GDM1 (cell line): ENCODE measurements at places on chromosomes 5 and 9.

DNA sequence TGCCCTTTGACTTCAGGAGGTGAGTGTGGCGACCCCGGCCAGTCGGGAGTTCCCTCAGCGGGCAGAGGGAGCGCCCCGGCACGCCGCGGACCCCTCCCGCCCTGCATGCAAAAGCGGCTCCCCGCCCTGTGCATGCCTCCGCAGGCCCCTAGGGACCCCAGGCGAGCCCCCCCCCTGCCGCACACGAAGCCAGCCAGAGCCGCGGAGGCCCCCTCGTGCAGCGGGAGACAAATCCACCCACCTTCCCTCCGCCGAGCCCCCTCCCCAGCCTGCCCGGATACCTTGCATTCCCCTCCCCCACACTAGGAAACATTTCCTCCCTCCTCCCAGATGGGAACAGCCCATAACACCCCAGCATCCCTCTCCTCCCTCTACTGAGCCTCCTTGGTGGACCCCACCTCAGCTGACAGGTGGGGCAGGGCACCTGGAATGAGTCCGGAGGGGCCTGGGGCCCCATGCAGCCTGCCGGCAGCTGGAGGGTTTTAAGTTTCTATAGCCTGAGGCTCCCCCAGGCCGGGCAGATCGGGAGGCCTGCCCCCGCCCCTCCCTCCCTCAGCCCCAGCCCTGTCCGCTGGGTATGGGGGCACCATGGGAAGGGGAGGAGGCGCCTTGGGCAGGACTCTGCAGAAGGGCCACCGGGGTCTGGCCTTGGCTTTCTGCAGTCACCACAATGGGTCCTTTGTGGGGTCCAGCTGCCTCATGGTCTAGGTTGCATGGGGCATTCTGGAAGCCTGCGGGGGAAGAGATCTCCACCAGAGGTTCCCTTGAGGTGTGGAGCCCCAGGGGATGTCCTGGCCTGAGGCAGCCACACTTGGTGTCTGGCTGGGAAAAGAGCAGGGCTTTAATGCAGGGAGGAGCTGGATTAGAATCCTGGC lies 601 bp downstream of the ERGIC1 start:
- no peak for DNase-seq

DNA sequence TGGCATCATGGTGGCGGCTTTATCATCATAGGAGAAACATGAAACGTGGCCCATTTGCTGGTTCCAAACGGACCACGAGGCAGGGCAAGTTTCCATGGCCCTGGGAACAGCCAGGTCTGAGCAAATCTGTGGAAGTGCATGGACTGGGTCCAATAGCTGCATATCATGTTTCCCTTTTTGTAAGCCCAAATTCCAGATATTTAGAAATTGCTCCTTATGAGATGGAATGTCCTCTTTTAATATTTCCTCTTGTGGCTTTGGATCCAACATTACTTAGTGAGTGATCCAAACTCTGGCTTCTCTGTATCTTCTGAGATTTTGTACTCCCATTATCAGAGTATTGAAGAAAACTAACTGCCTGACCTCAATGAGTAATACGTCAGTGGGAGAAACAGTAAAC lies 79.8 kb upstream of the FBXL7 start:
- DNase-seq: no peak

- DNase-seq: no peak
Measured at GRCh38 chr5:77960863-77961396, 184.8 kb upstream of the TBCA start.

- DNase-seq: no peak
Measured at GRCh38 chr5:163619273-163619934, 114.0 kb downstream of the MAT2B start.

DNA sequence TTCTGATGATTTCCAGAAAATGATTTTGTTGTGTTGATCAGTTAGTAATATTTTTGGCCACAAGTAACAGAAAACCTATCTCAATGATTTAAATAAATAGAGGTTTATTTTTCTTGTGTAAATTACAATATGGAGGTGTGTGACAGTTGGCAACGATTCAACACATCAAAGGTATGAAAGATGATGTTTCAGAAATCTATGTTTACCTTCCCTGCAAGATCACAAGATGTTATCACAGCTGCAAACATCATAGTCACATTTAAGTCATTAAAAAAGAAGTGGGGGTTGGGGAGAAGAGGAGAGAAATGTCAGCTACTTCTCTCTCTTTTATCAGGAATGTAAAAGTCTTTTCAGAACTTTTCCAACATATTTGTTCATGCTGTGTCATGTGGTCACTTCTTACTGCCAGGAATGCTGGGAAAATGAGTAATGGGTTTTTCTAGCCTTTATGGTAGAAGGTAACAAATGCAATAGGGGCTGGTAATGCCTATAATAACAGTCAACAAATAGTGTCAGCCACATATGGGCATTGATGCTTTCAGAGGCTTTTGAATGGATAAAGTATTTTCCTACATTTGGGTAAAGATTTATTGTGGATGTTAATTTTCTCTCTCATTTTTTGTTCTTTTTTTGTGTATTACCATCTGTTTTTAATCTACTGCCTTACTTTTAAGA lies 742.7 kb downstream of the TLE1 start:
- no peak for DNase-seq

DNA sequence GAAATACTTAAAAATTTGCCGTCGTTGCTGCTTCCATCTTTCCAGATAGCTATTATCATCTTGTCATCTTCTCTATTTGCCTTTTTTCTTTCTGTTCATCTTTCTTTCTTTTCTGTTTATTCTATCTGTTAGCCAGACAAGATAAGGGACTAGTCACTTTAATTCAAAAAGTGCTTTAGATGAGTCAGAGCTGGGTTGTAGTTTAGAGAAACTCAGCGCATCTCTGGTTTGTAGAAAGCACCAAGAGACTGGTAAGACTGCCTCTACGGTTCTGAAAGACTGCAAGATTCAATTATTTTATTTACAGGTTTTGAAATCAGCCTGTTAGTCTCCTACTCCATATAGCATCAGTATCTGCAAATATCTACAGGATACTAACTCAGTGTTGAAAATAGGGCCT lies 562.8 kb upstream of the RIOK2 start:
- no peak for DNase-seq

DNA sequence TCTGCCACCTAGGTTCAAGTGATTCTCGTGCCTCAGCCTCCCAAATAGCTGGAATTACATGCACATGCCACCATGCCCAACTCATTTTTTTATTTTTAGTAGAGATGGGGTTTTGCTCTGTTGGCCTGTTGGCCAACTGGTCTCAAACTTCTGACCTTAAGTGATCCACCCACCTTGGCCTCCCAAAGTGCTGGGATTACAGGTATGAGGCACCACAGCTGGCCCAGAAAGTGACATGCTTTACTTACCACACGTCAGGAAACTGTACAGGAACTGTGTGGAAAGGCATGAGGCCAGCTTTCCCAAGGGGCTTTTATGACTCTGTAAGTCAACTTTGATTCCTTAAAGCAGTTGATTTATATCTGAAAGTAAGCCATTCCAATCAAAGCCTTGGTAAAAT lies 25.0 kb downstream of the DNAJB5 start:
- no peak for DNase-seq

DNA sequence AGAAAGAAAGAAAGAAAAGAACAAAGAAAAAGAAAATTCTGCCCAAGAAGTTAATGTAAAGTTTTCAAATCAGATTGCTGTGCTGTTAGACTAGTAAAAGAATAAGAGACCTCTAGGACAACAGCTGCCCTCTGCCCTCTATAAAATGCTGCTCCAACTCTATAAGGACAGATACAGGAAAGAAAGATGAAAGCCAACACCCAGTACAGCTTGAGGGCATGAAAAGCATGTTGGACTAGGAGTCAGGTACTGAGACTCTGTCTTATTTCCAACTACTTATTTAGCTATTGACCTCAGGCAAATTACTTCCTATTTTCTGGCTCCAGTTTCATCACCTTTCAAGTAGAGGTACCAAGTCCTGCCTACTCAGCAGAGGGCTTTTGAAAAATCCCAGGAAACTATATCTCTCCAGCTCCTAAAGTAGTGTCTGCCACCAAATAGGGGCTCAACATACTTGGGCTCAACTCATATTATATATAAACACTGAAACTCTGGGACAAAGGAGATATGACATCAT lies 5.7 kb downstream of the HBEGF start:
- no peak for DNase-seq

DNA sequence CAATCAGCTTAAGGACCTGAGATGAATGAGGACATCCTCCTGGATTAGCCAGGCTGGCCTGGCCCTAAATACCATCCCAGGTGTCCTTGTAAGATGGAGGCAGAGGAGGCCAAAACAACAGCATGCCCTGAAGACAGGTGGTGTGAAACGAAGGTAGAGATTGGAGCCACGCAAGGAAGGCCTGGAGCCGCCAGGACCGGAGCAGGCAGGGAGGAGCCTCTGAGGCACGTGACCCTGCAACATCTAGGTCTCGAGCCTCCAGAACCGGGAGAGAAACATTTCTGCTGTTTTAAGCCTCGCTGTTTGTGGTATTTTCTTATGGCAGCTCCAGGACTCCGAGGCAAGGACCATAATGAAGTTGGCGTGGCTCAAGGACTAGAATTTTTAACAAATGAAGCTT lies 9.7 kb upstream of the COL5A1 start:
- no peak for DNase-seq

- DNase-seq: no peak
Measured at GRCh38 chr5:140785905-140786686, at the start of gene PCDHA1. TSS of gene PCDHA1 (plus strand) at chr5:140786140.

DNA sequence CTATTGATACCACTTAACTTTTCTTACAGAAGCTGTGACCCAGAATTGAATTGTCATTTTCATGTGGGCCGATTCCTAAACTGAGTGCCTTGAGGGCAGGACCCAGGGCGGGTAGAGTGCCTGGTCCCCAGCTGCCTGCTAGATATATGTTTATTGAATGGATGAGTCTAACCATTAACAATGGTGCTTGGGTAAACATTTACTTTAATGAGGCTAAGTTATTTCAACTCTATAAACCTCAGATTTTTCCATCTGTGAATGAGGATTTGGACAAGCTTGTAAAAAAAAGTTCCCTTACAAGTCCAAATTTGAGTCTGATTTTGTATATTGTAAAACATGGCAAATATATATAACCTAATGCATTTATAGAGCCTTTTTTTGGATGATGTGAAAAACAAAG lies 181.8 kb upstream of the ELL2 start:
- DNase-seq: no peak

GRCh38 chr5:11050596-11051304 lies 289.7 kb upstream of the DAP start:
- DNase-seq: no peak

- DNase-seq: no peak
Measured at GRCh38 chr5:16391858-16392649, 73.5 kb downstream of the ZNF622 start.

GRCh38 chr5:78758169-78758839 lies 109.7 kb upstream of the LHFPL2 start:
- DNase-seq: no peak

DNA sequence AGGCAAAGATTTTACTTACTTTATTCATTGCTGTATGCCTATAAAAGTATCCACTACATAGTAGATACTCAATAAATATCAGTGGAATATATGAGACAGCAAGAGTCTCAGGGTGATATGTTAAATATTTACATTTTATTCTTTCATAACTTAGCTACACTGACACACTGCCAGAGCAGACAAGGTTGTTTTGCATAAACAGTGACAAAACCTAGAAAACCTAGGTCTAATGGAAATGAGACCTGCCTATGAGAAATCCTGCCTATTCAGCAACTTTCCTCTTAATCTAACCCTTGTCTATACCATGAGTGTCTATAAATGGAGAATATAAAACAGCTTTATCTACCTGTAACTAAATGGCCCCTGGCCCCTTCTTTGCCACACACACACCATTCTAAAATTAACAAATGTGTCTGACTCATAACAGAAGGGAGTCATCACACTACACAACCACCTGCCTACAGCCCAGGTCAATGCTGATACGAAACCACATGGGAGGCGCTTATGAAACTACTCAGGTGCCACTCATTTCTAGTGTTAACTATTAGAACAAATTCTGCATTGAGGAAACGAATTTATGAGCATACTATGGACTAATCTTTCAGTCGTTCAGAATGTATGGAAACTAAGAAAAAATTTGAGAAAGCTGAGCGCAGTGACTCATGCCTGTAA lies 60.3 kb downstream of the UBAP2 start:
- DNase-seq: no peak

GRCh38 chr9:71607461-71607881 lies 160.8 kb downstream of the CEMIP2 start:
- DNase-seq: no peak

DNA sequence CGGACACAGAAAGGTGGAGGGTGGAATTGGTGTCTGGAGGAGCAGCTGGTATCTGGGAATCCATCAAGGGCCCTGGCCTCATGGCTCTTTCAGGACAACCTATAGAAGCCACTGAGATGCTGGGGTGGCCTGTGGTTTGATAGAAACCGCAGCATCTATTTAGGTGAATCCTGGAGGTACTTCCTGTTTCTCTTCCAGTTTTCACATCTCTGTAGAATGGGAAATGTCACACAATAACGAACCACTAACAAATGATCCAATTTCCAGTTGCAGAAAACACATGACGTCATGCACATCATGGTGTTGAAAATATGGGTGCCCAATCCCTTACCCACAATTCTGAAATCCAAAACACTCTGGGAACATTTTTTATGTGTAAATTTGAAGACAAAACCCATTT lies 52.2 kb downstream of the ROPN1L start:
- DNase-seq: no peak

GRCh38 chr5:69497006-69497520 lies 4.5 kb downstream of the OCLN start:
- DNase-seq: no peak

GRCh38 chr9:37859043-37859442 lies 44.9 kb downstream of the SLC25A51 start:
- DNase-seq: no peak

DNA sequence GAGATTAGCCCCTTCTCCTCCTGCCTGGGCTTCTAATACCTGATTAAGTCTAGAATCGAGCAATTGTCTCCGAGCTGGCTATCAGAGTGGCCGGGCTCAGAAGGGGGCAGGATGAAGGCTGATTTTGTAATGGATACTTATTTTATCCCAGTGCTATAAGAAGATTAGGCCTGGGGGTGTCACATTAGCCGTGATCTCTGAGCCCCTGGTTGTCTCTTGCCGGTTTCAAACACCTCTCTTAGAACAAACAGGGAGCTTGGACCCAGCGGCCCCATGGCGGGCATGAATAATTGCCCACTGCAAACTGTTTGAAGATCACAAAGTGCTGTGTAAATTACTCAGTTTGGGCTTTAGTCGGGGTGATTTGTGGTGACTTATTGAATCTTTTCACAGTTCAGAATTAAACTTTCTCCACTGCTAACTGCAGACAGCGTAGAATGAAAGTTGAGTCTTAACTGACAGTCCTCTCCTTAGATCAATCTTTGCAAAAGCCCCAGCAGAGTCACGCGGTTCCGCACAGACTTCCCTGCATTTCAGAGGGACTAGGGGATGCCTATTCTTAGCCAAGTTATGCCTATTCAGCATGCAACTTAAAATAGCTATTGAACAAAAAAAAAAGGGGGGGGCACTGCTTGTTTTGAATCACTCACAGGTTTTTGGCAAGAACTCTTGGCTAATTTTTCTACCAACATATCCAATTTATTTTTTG lies 200.6 kb upstream of the IRX1 start:
- no peak for DNase-seq

DNA sequence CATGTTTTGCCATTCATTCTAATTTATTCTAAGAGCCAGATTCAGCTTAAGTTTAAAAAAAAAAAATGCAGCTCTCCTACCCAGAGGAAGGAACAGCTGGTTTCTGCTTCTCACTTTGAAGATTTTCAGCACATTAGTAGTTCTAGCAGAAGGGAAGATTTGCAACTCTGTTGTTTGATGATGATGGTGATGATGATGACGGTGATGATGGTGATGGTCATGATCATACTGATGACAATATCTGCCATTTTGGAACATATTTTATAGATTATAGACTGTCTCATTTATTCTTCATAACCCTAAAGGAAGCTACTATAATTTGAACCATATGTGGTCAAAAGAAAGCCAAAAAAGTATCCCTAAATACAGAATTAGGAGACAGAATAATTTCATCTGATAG lies 7.9 kb upstream of the MED10 start:
- no peak for DNase-seq
